Activated CD4-positive, alpha-beta T cell treated with anti-CD3 and anti-CD28 coated beads for 48 hours (primary cell): ENCODE measurements at places on chromosomes 11 and 22.
A peak's percentile ranks its signal among the peaks of the same experiment; 100 is the strongest.

GRCh38 chr11:4839851-4840549 is 9.0 kb downstream of the OR51S1 start:
- no peak for DNase-seq

GRCh38 chr11:110086892-110087309 is 6.3 kb upstream of the ZC3H12C start:
- no peak for DNase-seq

DNA sequence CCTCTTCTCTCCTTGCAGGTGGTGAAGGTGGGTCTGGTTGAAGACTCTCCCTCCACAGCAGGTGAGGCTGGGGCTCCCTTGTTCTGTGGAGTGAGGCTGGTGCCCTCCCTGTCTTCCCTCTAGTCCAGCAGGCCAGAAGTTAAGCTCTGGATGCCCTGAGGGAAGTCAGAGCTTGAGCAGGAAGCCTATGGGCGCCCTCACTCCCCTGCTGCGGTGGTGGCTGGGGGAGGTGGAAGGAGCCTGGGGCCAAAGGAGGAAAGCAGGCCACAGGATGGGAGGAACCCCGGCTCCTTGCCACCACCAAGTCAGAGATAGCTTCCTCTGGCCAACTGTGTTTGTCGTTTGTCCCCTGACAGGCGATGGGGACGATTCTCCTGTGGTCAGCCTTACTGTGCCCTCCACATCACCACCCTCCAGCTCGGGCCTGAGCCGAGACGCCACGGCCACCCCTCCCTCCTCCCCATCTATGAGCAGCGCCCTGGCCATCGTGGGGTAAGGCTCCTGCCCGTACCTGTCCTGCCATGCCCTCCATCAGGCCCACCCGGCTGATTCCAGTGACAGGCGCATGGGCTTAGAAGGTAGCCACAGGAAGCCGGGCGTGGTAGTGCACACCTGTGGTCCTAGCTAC is 29.5 kb upstream of the RAB1B start:
- no peak for DNase-seq

DNA sequence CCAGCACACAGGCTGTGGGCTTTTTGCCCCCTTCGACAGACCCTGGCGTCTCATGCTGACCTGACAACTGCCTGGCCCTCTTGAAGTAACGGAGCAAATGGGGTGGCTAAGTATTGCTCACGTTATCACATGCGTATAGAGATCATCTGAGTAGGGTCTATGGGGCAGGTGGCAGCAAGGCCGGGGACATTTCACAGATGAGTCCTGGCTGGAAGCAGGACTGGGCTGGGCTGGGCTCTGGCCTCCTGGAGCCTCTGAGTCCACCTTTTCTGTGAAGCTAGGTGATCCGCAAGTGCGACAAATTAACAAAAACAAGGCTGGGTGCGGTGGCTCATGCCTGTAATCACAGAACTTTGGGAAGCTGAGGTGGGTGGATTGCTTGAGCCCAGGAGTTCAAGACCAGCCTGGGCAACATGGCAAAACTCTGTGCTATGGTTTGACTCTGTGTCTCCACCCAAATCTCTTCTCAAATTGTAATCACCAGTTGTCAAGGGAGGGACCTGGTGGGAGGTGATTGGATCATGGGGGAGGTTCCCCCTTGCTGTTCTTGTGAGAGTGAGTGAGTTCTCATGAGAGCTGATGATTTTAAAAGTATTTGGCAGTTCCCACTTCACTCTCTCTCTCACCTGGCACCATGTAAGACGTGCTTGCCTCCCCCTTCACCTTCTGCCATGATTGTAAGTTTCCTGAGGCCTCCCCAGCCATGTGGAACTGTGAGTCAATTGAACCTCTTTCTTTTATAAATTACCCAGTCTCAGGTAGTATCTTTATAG is 122.0 kb downstream of the MPPED1 start:
- no peak for DNase-seq

- DNase-seq, result no peak
Observed at GRCh38 chr11:123521001-123521400, 90.9 kb downstream of the GRAMD1B start.

GRCh38 chr11:102116453-102117205 is 6.4 kb downstream of the YAP1 start:
- DNase-seq, result no peak

- DNase-seq, result no peak
Observed at GRCh38 chr11:126512251-126512650, 156.8 kb downstream of the ST3GAL4 start.

GRCh38 chr22:29689206-29689879 is 30.5 kb upstream of the CABP7 start:
- DNase-seq, result no peak

DNA sequence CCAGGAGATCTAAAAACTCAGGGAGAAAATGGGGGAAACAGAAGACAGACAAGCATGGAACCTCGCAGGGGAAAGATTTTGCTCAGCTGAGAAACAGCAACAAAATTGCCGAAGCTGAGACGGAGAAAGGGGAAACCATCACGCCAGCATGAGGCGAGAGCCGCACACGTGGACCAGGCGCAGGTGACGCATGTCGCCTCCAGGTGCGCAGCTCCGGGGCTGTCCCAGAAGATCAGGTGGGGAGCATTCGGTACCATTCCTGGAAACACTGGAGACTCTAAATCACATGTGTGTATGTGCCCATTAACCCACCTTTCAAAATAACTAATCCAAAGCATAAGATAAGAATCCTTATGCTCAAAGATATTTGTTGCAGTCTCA is 121.7 kb downstream of the BRD1 start:
- no peak for DNase-seq

DNA sequence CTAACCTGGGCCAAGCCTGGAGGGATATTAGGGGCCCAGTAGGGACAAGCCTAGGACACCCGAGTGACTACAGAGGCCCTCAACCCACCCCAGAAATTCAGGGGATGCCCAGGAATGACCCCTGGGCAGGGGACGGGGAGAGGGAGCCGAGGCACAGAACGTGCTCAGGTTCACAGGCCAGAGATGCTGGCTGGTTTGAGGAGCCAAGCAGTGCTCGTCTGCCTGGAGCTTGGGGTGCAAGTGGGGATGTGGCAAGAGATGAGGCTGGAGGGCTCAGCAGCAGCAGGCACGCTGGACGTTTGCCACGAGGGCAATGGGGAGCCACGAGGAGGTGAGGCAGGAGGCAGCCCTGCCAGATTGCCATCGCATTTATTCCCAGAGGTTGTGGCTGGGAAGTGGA is 34.0 kb upstream of the EMID1 start:
- DNase-seq, result no peak

DNA sequence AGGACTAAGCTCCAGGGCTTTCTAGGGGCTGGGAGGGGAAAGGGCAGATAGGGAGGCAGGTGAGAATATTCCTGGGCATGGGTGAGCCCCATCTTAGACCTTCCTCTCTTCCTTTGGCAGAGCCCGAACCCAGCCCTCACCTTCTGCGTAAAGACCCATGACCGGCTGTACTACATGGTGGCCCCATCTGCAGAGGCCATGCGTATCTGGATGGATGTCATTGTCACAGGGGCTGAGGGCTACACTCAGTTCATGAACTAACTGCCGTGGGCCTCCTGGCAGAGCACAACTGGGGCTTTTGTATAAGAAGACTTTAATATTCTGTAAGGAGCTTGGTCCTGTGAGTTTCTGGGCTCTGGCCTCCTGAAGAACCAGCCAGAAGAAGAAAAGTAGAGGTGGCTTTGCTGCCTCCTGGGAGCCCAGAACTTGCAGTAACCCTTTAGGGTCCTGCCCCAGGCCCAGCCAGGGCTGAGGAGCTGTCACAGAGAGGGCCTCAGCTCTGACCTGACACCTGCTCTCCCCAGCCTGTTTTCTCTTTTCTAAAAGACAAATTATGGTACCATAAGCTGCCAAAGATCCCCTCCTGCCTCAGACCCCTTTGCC is 22.8 kb downstream of the TREH start:
- no peak for DNase-seq

DNA sequence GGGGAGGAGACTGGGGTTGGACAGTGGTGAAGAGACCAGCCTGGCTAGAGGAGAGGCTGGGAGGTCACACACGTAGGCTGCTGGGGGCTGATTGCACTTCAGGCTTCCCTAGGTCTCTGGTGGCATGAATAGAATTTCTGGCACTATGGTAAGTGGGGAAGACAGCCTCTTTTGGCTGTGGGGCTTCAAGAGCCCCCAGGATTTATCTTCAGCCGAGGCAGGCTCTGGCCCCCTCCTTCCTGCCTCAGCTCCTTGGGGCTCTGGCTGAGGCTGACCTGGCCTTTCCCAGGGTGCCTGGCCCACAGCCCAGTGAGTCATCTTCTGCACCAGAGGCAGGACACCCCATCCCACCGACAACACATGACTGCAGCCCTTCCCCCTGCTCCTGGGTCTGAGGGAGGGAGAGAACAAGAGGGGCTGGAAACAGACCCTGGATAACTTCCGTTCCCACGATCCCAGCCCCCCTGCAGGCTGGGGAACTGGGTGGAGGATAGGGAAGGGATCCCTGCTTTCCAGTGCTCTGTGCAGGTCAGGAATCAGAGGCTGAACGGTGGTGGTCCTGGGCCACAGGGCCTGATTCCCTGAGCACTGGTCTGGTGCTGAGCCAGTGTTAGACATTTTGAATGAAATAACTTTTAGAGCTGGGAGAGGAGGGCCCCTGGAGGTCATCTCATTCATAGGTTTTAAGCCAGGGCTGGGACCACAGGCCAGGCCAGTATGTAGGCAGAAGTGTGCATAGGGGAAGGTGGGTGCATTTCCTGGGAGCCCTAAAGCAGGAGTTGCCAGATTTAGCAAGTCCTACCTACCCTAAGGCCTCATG is 26.5 kb downstream of the ARHGEF17 start:
- no peak for DNase-seq

DNA sequence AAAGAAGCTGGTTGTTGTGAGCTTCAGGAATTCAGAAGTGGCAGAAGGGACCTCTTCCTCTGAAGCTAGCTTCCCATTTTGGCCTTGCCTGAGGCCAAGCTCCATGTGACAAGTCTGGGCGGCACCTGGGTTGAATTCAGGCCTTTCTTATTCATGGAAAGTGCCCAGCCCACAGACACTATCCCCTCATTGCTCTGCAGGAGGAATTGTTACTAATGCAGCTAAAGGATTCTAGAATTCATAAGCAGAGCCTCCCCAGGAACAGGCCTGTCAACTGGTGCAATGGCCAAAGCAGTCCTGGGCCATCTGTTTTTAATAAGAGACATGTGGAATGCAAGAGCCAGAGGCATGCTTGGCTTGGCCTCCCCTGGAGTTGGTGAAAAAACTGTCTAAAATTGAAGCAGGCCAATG is 71.4 kb downstream of the SLC1A2 start:
- no peak for DNase-seq

GRCh38 chr11:116215471-116216113 is 557.2 kb downstream of the BUD13 start:
- no peak for DNase-seq

- no peak for DNase-seq
Observed at GRCh38 chr22:36274531-36274930, 21.6 kb downstream of the APOL1 start.

DNA sequence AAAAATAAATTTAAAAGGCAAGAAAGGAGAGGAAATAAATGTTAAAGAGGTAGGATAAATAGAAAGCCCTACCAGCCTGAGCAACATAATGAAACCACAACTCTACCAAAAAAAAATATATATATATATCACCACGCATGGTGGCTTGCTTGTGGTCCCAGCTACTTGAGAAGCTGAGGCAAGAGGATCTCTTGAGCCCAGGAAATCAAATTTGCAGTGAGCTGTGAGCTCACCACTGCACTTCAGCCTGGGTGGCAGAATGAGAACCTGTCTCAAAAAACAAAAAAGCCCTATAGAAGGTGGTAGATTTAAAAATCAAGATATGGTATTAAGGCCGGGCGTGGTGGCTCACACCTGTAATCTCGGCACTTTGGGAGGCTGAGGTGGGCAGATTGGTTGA is 10.5 kb downstream of the NUCB2 start:
- no peak for DNase-seq

- no peak for DNase-seq
Observed at GRCh38 chr22:42380769-42381551, 51.2 kb downstream of the NFAM1 start.

DNA sequence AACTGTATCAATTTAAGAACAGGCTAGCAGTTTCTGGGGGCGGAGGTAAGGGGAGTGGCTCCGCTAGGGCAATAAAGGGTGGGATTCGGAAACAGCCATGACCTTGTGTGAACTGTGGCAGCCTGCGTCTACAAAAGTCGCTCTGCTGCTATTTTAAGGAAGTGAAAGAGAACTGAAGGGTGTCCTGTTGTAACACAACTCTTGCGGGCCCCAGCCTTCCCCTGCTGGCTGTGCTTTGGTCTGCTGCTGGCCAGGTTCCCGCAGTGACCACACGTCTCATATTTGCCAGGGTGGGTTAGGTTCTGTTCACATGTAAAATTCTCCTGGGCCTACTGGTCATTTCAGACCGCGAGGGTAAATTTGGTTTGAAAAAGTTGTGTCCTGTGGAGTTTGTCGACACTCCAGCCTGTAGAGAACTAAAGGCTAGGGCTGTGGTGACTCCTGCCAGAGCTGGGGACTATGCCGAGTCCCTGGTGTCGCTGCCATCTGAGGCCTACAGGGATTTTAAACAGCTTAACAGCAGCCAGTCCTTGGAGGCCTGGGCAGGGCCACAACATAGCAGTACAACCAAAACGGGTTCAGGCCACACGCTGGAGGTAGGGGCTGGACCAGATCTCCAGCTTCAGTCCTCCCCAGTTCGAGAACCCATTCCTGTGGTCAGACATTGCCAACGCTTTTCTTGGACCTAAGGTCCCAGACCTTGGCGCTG is 1.1 kb upstream of the PPFIBP2 start:
- peak; percentile 12 for DNase-seq

DNA sequence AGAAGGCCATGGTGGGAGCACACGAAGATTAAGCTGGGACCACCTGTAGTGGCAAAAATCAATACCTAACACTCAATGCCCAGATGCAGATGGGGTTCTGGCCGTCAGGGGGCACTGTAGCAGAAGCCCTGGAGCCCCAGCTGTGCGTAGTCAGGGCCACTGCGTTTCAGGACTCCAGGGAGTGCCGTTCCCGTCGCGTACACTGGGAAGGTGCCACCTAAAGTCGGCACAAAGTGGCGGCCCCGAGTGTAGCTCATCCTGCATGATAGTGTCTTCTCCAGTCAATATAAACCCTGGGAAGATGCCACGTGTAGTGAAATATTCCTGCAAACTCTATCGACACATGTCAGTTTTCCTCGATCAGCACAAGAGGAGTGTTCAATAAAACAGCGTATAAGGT is 123.8 kb upstream of the NTM start:
- peak; percentile 24 for DNase-seq

DNA sequence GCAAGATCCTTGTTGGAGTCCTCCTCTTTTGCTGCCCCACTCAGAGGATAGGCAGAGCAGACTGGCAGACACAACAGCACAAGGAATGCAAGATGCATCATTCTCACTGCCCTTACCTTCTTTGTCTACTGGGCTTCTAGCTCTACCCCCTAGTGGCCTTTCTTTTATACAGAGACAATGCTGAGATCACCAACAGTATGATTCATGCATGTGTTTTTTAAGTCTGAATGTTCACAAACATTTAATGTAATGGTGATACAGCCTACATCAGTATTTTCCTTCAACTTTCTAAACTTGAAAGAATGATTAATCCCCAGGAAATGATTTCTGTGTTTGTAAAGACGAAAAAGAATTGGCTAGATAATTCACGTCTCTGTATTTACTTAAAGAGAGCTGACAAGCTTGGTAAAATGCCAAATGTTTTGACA is at the start of gene MMP10:
MMP10 (minus strand) TSS at position 138 of the 428 bp plus-strand sequence; CDS start at position 101, 37 bp downstream.
- DNase-seq, result no peak
